Mucosa of gallbladder (tissue), 1 donor: ENCODE measurements at places on chromosomes 13 and 19. TPM values are rescaled to one million over a fixed set of nuclear protein-coding genes. Genes with fewer than 3 reads are reported as not detected.
A peak's percentile ranks its signal among the peaks of the same experiment; 100 is the strongest.

DNA sequence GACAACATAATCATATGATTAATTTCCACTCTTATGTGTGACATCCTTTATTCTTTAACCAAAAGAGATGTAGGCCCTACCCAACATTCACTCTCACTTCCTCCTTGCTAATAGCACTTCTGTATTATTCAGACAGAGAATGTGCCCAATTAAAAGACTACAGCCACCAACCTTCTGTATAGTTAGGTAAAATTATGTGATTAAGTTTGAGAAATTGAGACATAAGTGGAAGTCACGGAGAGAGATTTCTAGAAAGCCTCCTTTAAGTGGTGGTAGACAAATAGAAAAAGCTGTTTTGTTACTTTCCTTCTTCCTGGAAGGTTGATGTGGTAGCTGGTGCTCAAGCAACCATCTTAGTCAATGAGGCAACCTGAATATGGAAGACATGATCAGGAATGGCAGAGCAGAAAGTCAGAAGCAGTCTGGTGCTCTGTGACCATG lies 14.8 kb downstream of the EPSTI1 start:
- no peak for DNase-seq

GRCh38 chr19:18438331-18439024 lies 545 bp upstream of the ISYNA1 start:
- no peak for DNase-seq

GRCh38 chr19:42284591-42285341 lies 15.7 kb downstream of the CIC start:
- no peak for DNase-seq

DNA sequence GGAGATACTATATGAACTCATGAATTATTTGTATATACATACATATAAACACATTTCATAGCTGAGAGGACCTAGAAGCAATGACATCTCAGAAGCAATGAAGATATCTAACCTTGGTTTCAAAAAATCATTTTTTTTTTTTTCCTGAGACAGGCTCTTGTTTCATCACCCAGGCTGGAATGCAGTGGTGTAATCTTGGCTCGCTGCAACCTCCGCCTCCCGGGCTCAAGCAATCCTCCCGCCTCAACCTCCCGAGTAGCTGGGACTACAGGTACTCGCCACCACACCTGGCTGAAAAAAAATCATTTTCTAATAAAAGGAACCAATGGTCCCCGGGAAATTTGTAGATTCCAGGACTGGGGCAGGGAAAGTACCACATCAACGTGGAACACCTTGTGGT lies 4.0 kb downstream of the ZNF565 start:
- no peak for DNase-seq

- DNase-seq: no peak
These were observed 21.5 kb downstream of the COL4A2 start for GRCh38 chr13:110328573-110328972.

DNA sequence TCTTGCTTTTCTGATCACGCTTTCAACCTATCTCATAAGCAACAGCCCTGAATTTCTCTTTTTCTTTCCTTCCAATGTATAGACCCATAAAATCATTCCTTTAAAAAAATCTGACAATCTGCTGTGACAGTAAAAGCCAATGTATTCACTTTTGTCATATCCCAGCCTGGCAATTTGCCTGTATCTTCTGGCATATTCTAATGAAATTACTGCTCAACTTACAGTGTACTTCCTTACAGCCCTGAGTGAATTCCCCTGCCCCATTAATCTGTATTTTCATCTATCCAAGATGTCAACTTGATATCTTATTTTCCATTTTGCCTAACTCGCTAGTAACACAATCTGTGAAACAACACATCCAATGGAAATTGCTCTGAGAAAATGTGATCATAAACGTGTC lies 18.0 kb upstream of the SERP2 start:
- DNase-seq: no peak

GRCh38 chr19:17091758-17092333 lies 16.3 kb downstream of the MYO9B start:
- peak; percentile 38 for DNase-seq

Gene CADM4
- 20.6 TPM for total RNA-seq

Gene GDF15
- 76.0 TPM for total RNA-seq

Gene ZNF534
- not detected for total RNA-seq

Gene PROZ
- not detected for total RNA-seq

Gene HIF3A
- total RNA-seq: 52.0 TPM

- DNase-seq: no peak
These were observed 254.9 kb upstream of the PCDH20 start for GRCh38 chr13:61670384-61671161.

DNA sequence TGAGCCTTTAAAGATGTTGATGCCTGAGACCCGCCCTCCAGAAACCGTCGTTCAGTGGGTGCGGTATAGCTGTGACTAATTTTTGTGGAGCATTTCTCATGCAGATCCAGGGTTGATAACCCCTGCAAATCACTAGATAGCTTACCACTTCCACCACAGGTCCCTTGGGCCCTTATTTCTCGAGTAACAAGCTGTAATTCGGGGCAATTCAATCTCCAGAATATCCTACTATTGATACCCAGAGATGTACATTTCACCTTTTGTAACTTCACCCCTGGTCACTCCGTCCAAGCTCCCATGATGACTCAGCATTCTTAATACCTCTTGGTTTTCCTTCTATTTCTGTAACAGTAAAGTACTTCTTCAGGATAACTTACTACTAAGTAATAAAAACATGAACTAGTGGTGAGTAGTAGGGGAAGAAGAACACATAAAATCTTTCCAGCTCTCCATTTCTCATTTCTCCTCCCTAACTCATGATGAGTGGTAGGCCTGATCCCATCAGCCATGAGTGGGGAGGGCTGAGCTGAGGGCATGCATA lies 71.9 kb upstream of the UBL3 start:
- DNase-seq: no peak

GRCh38 chr13:44803390-44803789 lies 185.9 kb downstream of the NUFIP1 start:
- DNase-seq: no peak

- DNase-seq: no peak
These were observed 82.7 kb downstream of the TEX26 start for GRCh38 chr13:31015199-31015598.

Gene PSPC1
- total RNA-seq: 40.0 TPM

Gene GPR12
- total RNA-seq: not detected

- no peak for DNase-seq
These were observed 25.4 kb downstream of the ITM2B start for GRCh38 chr13:48258430-48258829.

- DNase-seq: no peak
These were observed 21.3 kb upstream of the UQCR11 start for GRCh38 chr19:1626417-1627010.

Gene ZNF805
- 14.8 TPM for total RNA-seq

DNA sequence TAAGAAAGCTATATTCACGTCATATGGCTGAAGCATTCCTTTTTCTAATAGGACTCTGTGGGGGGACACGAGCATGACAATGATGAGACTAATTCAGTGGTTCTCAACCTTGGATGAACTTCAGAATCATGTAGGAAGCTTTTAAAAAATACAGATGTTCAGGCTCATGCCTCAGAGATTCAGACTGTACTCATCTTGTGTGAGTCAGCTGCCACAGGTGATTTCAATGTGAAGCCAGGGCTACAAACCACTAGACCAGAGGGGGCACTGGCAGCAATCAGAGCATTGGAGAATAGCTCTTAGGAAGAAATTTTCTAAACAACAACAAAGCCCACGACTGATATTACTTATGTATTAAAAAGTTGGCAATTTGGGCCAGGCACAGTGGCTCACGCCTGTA lies 91.7 kb downstream of the SERP2 start:
- no peak for DNase-seq

- no peak for DNase-seq
These were observed 2.7 kb downstream of the EGLN2 start for GRCh38 chr19:40801426-40802299.

Gene C19orf73
- total RNA-seq: 2.7 TPM

Gene LIN37
- total RNA-seq: 10.1 TPM

DNA sequence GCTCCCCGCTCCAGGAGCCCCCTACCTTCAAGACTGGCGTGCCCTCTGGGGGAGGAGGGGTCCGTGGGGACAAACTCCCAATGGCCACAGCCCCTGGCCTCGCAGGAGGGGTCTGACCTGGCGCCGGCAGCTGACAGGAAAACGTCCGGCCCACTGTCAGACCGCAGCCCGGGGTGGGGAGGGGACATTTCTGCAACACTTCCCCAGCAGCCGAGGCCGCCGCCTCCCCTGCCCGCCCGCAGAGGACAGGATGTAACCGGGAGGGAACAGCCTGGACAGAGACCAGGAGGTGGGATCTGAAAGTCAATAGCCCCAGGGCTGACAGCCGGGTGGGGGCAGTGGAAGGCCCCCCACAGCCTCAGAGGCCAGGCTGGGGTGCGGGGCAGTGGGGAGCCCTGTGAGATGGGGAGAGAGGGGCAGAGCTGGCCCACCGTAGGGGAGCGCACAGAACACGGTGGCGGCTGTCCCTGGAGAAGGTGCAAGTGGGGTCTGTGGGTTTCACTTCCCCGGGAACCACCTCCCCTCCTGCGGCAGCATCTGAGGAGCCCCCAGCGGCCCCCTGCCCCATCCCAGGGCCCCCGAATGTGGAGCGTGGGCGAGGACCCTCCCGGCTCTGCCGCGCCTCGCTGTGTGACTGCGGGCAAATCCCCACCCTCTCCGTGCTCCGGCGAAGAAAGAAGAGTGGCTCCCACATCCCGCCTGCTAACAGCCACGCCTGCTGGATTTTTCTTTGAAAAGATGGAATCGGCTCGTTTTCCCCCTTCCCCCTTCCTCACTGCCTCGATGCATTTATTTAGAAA lies at the start of gene PEAK3:
Gene PEAK3, minus strand, starts transcription at position 114 of the 800 bp plus-strand sequence. CDS start 1,244 bp downstream, outside the sequence.
- peak; percentile 66 for DNase-seq

GRCh38 chr19:13969897-13970296 lies 17.6 kb downstream of the DCAF15 start:
- DNase-seq: no peak

GRCh38 chr13:43785650-43786471 lies 911 bp downstream of the ENOX1 start:
- DNase-seq: peak; percentile 68

DNA sequence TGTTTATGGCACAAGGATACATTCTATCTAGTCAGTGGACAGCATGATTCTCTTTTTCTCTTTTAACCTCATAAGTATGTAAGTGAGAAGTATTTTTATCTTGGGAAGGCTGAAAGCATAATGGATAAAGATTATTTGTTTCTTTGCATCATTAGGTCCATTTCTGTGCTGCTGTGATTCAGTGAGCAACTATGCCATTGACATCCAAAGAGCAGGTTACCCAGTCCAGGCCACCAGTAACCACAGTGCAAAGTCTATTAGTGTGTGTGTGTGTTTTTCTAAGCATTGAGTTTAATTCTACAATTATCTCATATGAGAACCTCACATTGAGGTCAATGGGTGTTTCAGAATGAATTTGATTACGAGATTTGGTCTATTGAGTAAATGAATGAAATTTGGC lies 158.8 kb upstream of the DACH1 start:
- no peak for DNase-seq

Gene ARHGEF18
- total RNA-seq: 91.3 TPM

Gene SPACA4
- total RNA-seq: not detected

DNA sequence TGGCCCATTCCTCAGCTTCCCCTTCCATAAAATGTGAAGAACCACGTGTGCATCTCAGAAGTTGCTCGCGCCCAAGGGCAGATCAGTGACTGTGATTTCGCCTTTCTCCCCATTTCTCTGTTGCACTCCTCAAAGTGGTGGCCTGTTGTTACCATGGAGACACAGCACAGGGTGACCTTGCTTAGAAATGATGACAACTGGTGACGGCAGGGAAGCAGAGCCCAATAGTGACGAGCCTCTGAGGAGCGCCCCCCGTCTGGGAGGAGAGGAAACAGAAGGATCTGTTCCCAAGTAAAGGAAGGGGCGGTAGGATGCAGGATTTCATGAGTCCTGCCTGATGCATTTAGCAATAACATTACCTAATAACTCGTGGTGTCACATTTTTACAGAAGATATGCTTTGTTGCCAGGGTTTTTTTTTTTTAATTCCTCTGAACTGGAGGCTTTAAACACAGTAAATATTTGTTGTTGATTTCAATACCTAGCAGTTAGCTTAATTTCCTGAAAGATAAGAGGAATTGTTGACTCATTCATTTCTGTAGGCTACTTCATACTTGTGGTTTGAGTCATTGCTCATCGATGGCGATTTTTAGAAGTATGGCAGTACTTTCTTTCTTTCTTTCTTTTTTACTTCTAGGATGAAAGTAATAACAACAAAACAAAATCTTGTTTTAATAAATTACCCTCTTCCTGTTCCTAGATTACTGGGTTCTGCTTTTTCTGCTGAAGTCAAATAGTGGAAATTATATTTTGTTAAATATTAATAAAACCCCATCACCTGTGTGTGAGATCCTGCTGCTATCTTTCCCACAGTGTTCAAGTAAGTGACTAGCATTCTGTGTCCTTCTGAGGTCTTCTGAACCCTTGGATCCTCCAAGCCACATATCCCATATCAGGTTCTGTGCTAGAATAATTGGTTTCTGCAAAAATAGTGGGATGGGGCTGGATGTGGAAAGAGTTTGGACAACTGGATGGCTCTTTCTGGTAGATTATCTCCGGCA lies 36.0 kb downstream of the MBNL2 start:
- DNase-seq: no peak

- DNase-seq: no peak
These were observed 39.0 kb upstream of the WASF3 start for GRCh38 chr13:26518451-26518959.

DNA sequence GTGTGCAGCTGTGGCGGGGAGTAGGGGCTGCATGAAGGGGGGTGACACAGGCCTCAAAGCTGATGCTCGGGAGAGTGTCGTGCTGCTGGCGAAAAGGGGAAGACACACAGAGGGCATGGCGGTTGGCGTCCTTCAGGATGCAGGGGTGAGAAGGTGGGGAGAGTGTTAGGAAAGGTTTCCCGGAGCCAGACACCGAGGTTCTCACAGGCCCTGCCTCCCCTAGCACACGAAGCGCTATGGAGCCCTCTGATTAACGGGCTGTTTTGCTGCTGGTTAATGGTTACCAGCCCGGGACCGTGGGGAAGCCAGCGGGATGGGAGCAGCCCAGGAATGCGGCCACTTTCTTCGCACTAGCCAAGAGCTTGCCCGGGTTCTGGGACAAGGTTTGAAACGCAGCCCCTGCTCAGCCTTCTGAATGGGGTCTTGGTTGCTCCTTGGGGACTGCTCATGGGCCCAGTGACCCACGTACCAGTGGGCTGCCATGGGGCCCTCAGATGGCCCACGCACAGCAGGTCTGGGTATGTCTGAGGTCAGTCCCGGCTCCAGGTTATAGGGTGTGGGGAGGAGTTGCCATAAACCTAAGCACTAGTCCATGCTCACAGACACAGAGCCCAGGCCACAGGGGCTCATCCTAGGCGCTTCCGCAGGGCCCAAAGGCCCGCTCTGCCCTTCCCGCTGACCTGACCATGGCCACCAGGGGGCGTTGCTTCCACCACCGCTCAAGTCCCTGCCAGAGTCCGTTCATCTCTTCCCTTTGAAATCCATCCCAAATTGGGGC lies 31.3 kb upstream of the ISYNA1 start:
- peak; percentile 56 for DNase-seq

Gene CDC42EP5
- total RNA-seq: 14.9 TPM

DNA sequence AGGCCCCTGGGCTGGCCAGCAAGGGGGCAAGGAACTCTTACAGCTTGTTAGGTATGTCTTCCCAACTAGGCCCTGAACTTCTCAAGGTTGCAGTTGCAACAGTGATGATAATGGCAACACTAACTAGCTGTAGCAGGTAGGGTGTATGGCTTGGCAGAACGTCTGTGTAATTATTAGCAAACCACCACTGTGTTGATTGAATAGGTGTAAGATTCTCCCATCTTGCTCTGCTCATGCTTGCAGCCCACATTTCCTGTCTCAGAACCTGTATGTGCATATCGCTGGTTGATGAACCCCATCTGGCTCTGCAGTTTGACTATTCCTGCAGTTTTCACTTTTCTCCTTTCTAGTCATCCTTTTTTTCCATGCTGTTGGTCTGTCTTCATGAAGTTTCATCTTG lies 178.8 kb downstream of the KATNAL1 start:
- no peak for DNase-seq

Gene ZNF556
- not detected for total RNA-seq
